Activated T-cell treated with anti-CD3 and anti-CD28 coated beads, Interleukin-2, amount 50 U/mL, for 72 hours (primary cell): ENCODE measurements at places on chromosomes 6 and 20. TPM values are rescaled to one million over a fixed set of nuclear protein-coding genes. Genes with fewer than 3 reads are reported as not detected.

GRCh38 chr6:41757931-41758640 is 10.9 kb upstream of the PGC start:
- no peak overlapping the region for H3K4me3 ChIP-seq
- no peaks in the 10 kb centered on the region for H3K4me1 ChIP-seq
- no peak for DNase-seq
- H3K36me3 ChIP-seq, result no peaks in the 10 kb centered on the region

DNA sequence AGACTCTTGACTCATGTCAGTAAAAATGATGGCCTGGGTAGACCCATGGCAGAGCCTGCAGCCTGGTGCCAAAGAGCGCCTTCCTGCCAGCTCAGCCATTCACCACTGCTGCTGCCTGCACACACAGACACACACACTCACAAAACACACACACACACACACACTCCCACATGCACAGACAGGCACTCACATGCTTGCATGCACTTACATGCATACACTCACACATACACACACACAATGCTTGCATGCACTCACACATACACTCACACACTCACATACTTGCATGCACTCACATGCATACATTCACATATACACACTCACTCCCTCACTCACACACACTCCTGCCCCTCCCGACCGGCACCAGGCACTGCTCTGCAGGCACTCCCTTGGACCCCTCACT is 18.0 kb upstream of the SYNDIG1 start:
- no peaks in the 10 kb centered on the region for H3K27me3 ChIP-seq
- no peak for DNase-seq
- no peak overlapping the region for H3K27ac ChIP-seq
- H3K4me1 ChIP-seq, result peaks cover 7% of the 10 kb centered on the region

The ZNF341 gene
- total RNA-seq, result 3.3 TPM

The STX16 gene
- total RNA-seq, result 153 TPM

- peaks cover 5% of the 10 kb centered on the region for H3K36me3 ChIP-seq
- no peak for DNase-seq
- H3K4me1 ChIP-seq, result peaks cover 100% of the 10 kb centered on the region
- peak overlapping the region; percentile 59 for H3K27ac ChIP-seq
Measured at GRCh38 chr6:111809264-111809663, 64.0 kb downstream of the FYN start.

DNA sequence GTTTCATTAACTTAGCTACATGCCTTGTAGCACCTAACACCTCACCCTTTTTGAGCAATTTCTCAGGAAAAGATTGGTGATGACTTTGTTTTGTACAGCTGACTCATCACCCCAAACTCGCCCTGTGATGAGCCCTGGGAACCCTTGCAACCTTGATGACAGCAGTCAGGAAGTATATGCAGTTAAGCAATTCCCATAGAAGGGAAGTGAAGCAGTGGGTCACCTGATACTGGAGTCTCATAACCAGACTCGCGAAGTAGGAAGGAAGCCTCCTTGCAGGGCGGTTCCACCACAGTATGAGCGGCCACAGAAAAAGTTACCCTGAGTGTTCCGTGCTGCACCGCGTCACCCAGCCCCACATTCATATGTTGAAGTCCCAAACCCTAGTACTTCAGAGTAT is 82.0 kb upstream of the EDN1 start:
- H3K4me3 ChIP-seq, result no peak overlapping the region
- H3K27ac ChIP-seq, result no peak overlapping the region
- H3K4me1 ChIP-seq, result peaks cover 5% of the 10 kb centered on the region

The CD109 gene
- total RNA-seq, result 14.9 TPM

DNA sequence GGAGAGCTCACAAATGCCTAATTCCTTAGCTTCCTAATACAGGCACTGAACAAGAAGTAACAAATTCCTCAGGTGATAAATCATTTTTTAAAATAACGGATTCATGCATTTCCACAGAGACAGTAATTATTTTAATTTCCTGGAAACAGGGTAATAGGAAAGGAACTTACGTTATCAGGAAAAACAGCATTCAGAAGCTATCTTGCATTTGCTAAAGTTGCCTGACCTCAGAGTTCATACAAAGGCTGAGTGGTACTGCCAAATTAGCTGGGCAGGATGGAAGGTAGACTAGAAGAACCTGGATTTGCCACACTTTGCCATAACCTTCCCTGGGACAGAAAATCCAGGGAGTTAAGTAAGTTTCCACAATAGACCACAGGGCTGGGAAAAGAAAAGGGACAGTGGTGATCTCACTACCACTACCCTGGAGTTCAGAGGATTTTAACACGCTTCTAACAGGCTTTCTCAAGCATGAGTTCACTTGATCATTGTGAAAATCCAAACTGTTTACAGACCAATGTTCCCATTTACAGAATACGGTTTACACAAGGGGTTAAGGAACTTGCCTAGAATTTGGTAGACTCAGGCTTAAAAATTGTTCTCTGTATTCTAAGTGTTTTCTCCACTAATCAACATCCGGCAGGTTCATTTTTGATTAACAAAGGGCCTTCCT is 57.0 kb downstream of the KIF13A start:
- H3K36me3 ChIP-seq, result no peaks in the 10 kb centered on the region
- H3K4me3 ChIP-seq, result no peak overlapping the region
- no peak for DNase-seq
- H3K27ac ChIP-seq, result no peak overlapping the region
- H3K27me3 ChIP-seq, result peaks cover 27% of the 10 kb centered on the region
